ENCODE measurements at places on chromosomes 13 and 19. TPM values are rescaled to one million over a fixed set of nuclear protein-coding genes. Genes with fewer than 3 reads are reported as not detected.

The HOMER3 gene
- 68.7 TPM for total RNA-seq

The PLIN4 gene
- total RNA-seq: 0.90 TPM

The LILRB3 gene
- total RNA-seq: not detected

GRCh38 chr19:48490981-48491792 is 20.4 kb downstream of the LMTK3 start:
- DNase-seq: no peak

- peak; percentile 72 for DNase-seq
These were observed 1.1 kb downstream of the SYT5 start for GRCh38 chr19:55178781-55179599.

DNA sequence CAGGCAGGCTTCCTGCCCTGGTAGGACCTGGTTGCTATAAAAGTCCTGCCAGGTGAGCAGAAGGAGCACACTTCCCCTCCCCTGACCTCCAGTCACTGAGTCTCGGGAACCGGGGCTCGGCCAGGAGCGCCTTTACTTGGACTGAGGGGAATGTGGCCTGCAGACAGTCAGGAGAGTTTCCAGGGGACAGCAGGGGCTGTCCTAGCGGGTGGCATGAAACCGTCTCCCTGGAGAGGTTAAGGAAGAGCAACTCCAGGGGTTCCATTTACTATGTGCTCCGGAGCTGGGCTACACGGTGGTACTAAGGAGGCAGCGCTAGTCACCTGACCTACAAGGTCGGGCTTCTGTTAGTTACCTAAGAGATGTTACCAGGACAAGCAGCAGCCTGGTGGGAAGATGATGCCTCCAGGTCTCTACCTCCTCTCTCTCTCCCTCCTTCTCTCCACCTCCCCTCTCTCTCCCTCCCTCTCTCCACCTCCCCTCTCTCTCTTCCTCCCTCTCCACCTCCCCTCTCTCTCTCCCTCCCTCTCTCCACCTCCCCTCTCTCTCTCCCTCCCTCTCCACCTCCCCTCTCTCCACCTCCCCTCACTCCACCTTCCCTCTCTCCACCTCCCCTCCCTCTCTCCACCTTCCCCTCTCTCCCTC is 4.1 kb upstream of the CNOT3 start:
- DNase-seq: no peak

- DNase-seq: no peak
These were observed 14.3 kb downstream of the ERICH4 start for GRCh38 chr19:41457241-41457640.

GRCh38 chr19:1813192-1814182 is 1.4 kb upstream of the ATP8B3 start:
- no peak for DNase-seq

DNA sequence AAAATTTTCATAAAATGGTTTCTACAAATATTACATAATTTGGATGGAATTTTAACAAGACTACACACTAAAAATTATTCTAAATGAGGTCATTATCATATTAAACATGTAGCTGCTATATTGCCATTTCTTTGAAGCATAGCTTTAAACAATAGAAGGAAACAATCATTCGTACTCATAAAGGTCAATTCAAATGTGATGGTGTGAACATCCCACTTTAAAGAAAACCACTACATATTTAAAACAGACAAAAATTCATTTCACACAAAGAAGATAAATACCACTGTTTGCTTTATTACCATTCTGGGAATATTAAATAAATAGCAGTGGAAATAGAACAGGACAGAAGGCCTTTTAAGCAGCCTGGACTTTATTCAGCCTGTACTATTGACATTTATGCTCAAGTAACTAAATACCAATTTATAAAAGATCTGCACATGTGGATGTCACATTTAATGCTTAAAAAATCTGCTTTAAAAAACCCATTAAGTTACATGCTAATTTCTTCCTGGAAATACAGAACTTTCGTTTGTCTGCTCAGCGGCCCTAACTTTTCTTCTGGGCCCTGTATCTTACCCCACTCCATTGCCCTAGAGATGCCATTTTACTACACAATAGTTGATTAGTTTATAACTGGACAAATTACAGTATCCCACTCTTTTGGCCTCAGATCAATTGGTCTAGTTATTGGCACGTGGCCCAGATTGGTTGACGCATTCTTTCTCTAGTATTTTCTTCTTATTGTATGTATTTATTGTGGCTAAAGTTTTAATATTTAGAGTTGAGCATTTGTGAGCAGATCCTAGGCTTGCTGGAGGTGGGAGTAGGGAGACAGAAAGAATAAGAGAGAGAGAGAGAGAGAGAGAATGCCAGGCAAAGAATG is 215.1 kb upstream of the SPRY2 start:
- DNase-seq: no peak

GRCh38 chr19:49807904-49808675 is 5.0 kb downstream of the FUZ start:
- no peak for DNase-seq

GRCh38 chr13:44815623-44816022 is 173.6 kb downstream of the NUFIP1 start:
- DNase-seq: peak; percentile 96

DNA sequence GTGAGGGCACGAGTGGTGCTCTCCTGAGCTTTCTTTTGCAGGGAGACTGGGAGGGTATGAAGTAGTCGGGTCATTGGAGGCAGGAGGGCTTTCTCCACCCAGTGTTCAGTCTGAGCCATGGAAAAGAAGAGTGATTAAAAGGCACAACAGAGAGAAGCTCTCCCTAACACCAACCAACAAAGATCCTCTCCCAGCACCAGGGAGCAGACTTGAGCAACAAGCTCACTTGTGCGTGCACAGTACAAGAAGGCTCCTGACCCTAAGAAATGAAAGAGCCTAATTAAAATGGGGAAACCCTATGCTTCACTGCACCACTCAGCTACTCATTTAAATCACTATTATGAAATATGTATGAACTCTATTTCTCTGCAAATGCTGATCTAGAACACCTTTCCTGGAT is 276.3 kb upstream of the SOX21 start:
- DNase-seq: no peak

Measured in fibroblast of the aortic adventitia (primary cell).